ENCODE measurements at places on chromosomes 16 and 17.
A peak's percentile ranks its signal among the peaks of the same experiment; 100 is the strongest.

- DNase-seq = no peak
Measured at GRCh38 chr17:32757963-32758362, 119.0 kb downstream of the MYO1D start.

DNA sequence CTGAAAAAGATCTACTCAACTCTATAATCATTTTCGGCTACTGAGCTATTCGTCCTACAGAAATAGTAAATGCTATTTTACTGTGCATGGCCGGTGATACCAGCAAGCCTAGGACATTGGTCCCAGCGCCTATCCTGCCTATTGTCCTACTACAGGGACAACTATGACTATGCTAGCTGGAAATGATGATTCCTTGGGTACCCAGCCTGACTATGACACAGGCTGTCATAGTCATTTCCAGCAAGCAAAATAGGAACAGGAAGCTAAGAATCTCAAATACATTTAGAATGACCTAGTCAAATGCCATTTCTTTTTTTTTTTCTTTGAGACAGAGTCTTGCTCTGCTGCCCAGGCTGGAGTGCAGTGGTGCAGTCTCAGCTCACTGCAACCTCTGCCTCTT, 33.7 kb upstream of the HSBP1 start:
- DNase-seq = no peak

GRCh38 chr17:31593806-31594205, 202.3 kb downstream of the RAB11FIP4 start:
- DNase-seq = no peak

DNA sequence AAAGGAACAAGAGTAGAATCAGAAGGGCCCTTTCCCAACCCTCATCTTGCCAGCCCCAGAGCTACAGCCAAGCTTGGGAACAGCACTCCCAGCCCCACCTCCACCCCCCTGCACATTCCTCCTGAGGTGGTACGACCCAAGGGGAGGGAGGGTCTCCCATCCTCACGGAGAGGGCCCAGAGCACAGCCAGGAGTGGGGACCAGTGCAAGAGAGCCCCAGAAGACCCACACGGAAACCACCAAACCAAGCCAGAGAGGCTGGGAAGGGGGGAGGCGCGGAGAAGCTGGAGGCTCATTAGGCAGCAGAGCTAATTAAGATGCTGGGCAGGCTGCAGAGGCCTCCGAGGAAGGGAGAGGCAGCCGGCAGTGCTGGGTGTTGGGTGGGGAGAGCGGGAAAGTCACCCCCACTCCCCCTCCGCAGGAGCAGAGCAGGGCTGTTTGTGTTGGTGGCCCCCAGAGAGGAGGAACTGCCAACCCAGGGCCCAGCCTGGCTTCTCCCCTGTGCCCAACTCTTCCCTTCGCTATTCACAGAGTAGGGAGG, 2.4 kb downstream of the CACNB1 start:
- no peak for DNase-seq

GRCh38 chr16:85236818-85237150, 124.5 kb upstream of the CIBAR2 start:
- DNase-seq = no peak

DNA sequence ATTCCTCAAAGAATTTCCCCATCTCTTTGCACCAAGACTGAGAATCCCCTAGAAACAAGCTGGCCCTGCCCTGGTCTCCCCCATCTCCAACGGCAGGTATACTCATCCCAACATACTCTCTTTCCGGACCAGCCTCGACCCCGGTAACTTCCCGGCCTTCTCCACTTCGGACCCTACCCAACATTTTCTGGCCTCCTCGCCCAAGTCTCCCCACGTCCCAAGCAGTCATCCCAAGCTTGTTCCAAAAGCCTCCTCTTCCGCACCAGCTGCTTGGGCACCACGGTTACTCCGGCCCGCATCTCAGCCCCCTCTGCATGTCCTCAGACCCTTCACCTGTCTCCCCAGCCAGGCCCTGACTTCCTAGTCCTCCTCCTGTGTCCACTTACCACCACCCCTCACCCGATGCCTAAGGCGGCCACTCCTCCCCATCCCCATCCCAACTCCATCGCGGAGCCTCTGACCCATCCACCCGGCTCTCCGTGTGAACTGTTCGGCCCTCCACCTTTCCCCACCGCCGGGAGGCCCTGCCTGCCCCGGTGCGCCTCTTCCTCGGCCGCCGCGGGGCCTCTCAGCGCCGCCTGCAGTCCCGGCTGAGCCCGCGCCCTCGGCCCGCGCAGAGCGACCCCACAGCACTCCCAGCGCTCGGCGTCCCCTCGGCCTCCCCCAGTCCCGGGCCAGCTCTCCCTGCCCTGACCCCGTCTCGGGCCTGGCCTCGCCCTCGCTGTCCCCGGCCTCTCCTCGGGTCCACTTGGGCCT, 994 bp downstream of the PITPNA start:
- peak; percentile 44 for DNase-seq

- peak; percentile 53 for DNase-seq
Measured at GRCh38 chr16:4358831-4359561, 7.9 kb upstream of the PAM16 start.

DNA sequence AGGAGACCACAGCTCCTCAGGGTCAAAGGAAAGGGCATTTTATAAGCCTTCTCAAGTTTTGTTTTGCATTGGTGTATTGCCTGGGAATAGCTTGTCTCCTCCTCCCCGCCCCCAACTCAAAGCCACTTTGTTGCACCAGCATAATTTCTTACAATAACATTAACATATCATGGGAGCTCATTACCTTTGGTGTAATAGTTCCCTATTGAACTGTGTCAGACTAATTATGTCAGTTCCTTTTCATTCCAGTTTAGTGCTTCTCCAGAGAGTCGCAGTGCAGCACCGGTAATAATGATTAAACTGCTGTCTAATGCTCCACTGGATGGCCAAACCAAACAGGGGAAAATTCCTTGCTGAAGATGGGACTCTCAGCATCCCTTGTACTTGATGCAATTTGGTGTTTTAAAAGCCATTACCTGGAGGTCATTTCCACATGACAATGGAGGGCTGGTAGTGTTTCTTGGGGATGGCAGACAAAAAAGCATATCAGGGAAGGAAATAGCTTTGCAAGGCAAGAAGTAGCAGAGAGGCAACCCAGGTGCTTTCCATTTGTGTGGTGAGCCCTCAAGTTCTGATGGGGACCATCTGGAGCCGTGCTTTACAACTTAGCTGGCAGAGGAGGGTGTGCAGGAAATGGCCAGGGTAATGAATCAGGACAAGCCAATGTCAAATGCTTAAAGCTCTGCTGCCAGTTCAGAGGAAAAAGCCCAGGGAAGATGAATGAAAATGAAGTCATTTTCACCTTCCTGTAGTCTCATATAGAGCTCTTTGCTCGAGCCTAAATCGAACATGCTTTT, 91.5 kb upstream of the NLRP1 start:
- no peak for DNase-seq

GRCh38 chr16:19396555-19397011, 21.1 kb upstream of the TMC5 start:
- peak; percentile 95 for DNase-seq

GRCh38 chr16:30139583-30140481, 16.8 kb upstream of the MAPK3 start:
- DNase-seq = peak; percentile 91

GRCh38 chr16:5019775-5020174, 14.0 kb downstream of the NAGPA start:
- DNase-seq = no peak

DNA sequence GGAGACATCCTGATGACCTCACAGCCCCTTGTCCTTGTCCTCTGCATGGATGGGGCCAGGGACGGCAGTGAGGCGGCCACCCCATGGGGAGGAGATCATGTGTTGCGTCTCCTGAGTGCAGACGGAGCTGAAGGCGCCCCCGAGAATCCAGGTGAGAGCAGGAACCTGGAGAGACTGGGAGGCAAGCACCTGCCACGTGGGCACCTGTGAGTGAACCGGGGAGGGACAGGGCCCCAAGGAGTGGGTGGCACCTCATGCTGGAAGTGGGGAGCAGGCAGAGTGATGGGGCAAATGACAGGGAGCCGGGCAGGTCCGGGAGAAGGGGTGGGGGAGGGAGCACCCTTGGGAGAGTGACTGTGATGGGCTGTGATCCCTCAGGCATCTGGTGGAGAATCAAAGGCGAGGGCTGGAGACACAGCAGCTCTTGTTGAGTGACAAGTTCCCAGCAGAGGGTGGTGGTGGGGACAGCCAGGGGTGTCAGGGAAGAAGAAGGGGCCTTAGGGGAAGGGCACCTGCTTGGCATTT, 174.3 kb upstream of the CHMP6 start:
- no peak for DNase-seq

DNA sequence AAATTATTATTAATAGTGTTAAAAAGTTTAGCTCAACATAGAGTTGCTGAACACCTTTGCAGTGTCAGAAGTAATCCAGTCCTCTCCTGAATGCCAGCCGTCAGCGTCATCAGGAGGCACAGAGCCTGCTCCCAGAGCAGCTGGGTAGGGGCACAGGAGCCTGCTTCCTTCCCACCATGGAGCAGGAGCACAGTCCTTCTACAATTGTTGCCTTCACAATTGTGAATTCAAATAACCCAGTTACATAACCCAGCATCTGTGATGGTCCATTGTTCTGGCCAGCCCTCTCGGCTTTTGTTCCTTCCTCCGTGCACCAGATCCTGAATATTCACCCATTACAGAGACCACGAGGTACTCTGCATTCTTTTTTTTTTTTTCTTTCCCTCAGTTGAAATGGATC, 393.9 kb upstream of the MAF start:
- no peak for DNase-seq

GRCh38 chr17:47820033-47820789, 1.4 kb downstream of the OSBPL7 start:
- DNase-seq = no peak

- no peak for DNase-seq
Measured at GRCh38 chr17:16920628-16921020, 51.3 kb downstream of the TNFRSF13B start.

- no peak for DNase-seq
Measured at GRCh38 chr16:79644971-79645667, 44.6 kb upstream of the MAF start.

DNA sequence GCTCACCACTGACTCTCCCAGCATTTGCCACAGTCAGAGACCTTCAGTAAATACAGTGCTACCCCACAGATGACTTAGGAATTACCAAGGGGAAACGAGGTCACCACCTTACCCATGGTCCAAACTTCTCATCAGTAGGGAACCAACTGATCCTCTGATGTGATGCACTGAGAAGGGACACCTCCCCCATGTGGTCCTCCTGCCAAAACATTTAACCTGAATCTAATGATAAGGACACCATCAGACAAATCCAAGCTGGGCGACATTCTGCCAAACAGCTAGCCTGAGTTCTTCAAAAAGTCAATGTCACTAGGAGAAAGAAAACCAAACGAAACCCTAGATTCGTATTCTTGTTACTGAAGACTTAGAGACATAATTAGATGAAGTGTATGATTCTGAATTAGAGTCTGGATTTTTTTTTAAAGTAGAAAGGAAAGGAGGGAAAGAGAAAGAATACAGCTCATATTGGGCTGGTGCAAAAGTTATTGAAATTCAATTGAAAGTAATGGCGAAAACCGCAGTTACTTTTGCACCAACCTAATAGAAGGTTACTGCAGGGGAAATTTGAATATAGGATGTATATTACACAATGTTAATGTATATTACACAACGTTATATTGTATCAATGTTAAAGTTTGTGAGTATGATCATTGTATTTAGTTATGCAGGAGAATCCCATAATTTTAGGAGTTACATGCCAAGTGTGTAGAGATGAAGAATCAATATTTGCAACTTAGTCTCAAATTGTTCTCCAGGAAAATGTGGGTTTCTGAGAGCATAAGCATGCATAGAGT, 2.3 kb upstream of the CSNK2A2 start:
- no peak for DNase-seq

- no peak for DNase-seq
Measured at GRCh38 chr16:86598607-86599565, 20.5 kb downstream of the FOXL1 start.

DNA sequence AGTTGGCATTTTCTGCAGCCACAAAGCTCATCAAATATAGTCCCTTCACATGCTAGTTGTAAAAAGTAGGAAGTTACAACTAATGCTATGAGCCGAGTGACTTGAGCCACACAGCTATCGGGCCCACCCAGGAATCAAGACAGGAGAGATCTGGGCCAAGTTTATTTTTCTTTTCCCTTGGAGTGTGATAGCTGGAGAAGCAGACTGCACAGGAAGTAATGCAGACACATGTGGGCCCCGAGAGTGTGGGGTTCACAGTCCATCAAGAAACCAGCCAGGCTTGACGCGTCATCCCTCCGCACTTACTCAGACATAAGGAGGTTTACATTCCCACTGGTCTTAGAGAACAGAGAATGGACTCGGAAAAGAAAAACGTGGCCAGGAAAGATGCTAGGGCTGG, 403.1 kb upstream of the CDH11 start:
- DNase-seq = no peak

GRCh38 chr16:85494315-85494714, 118.8 kb upstream of the GSE1 start:
- DNase-seq = no peak

GRCh38 chr17:2393954-2394749, 6.7 kb downstream of the MNT start:
- DNase-seq = peak; percentile 41

DNA sequence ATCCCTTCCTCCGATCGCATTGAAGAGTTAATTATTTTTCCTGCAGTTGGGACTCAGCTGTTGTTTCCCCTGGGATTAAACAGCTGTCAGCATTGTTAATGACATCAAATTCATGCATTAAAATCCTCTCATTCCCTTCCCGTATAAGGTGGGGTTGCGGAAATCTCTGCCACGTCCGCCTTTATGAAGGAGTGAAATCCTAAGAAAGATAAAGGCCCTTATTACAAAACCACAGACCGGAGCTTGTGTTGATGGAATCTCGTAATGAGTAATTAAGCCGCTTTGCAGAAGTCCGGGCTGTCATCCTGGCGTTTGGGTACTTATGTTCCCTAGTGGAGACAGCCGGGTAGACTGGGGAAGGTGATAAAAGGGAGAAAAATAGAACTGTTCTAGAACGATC, 627.6 kb downstream of the MAF start:
- DNase-seq = peak; percentile 14

GRCh38 chr17:39872751-39873150, 4.7 kb downstream of the ZPBP2 start:
- no peak for DNase-seq

DNA sequence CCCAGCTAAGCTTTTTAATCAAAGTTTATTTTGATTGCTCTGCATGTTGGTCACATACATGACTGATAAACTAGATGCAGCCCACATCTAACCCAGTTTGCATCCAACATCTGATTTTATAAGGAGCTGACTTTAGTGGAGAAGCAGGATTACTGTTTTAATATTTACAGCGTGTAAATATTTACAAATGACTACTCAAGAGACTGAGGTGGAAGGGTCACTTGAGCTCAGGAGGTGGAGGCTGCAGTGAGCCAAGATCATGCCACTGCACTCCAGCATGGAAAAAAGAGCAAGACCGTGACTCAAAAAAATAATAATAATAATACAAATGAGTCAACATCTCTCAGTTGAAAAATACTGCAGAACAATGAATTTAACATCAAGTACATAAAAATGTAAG, 50.8 kb downstream of the PARN start:
- DNase-seq = peak; percentile 40

DNA sequence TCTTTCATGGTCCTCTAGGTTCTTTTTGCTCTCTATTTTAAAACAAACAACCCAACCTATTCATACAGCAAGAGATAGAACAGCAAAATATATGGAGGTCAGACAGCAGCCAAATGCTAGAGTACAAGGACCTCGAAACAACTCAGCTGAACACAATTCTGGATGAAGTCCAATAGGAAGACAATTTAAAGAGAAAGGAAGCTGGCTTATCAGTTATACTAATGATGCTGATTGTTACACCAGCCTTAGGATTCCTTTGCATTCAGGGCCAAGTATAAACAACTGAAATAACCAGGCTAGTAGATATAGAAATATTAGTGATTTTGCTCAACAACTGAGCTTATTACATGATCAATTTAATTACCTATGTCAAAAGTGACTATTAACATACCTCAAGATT, 2.5 kb downstream of the SSH2 start:
- no peak for DNase-seq
